ENCODE measurements at places on chromosomes 3 and 15. TPM values are rescaled to one million over a fixed set of nuclear protein-coding genes. Genes with fewer than 3 reads are reported as not detected.

Gene IMPG2
- polyA plus RNA-seq: 1.5 TPM

Gene GHSR
- polyA plus RNA-seq: not detected

Gene ISLR
- polyA plus RNA-seq: 152 TPM

Gene PCOLCE2
- 1.0 TPM for polyA plus RNA-seq

Gene C3orf20
- polyA plus RNA-seq: 0.08 TPM

DNA sequence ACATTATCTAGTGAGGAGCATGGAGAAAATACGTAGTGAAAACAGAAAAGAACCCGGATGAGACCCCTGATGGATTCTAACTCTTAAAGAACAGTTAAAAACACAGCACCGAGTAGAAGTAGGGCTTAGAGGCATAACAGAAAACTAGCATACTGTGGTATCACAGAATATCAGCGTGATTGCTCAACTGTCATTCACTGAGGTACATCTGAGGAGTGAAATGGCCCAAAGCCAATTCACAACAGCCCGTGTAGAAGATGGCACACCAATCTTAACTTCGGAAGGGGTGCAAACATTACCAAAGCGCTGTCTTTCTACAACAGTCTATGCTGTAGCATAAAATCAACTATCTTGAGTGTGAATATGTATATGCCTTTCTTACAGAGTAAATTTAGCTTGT lies 1.8 kb downstream of the CLASP2 start:
- no peak for DNase-seq

DNA sequence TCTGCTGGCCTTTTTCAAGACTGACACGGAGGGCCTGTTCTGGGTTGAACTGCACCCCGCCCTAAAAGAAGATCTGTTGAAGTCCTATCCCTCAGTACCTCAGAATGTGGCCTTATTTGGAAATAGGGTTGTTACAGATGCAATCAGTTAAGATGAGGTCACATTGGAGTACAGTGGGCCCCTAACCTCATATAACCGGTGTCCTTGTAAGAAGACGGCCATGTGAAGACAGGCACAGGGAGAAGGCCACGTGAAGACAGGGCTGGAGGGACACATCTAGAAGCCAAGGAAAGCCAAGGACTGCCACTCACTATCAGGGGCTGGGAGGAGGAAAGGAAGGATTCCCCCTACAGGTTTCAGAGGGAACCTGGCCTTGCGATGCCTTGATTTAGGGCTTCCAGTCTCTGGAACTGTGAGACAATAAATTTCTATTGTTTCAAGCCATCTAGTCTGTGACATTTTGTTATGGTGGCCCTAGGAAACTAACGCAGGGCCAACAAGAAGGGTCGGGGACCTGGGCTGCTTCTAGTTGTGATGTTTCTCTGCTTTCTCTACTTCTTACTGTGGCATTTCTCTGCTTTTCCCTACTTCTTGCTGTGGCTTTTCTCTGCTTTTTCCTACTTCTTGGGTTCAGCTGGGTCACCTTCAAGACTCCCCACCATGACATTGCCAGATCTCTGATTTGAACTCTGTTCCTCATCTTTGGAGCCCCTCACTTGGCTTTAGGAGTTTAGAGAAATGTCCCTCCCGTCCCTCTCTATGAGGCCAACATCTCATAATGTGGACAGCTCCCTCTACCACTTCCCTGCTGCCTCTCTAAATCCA lies 4.8 kb upstream of the CCDC174 start:
- DNase-seq: no peak

DNA sequence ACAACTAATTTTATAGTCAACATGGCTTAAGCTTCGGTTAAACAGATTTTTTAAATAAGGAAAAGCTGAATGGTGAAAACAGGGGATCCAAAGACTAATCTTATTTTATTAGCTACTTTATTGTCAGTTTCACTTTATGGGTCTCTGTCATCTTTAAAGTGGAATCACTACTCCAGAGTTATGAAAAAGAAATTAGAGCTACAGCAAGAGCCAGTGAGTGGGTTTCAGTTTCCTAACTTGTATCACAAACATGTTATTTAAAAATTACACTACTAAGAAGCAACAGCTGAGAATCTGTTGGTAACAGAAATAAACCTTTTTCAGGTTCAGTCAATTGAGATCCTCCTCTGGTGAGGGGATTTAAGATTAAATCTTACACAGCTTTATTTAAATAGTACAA lies 10.0 kb downstream of the PHC3 start:
- DNase-seq: no peak

DNA sequence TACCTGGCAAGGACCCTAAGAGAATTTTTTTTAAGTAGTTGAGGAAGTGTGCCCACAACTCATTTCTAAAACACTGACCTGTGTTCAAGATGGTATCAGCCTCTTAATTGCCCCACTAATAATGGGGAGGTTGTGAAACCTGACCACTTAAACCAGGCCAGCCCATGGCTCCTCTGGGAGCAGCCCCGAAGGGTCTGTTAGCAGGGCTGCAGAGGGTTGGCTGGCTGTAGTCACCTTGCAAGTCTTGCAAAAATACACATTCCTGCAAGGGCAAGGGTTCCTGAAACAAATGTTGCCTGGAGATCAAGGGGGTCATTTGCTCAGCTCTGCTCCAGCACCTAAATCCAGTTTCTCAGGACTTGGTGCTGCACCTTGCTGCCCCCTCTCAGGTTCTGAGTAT lies 3.2 kb downstream of the IL17RD start:
- no peak for DNase-seq

GRCh38 chr3:133859381-133860234 lies 36.1 kb downstream of the RAB6B start:
- DNase-seq: no peak

DNA sequence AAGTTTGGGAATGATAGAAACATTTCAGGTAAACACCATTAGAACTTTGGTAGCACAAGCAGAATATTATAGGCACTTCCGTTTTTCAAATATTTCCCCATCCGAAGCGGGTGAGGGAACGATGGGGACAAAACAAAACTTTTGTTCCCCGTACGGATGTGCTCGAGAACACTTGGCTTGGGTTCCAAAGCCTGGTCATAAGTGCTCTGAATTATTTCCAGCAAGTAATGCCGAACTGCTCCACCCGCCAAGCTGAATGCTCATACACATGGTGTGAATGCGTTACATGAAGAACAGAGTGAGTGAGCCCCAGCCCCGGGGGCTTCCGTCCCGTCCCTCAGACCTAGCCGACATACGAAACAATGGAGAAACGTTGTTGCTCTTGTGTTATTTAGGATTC lies 438.2 kb upstream of the ARRDC4 start:
- DNase-seq: no peak

DNA sequence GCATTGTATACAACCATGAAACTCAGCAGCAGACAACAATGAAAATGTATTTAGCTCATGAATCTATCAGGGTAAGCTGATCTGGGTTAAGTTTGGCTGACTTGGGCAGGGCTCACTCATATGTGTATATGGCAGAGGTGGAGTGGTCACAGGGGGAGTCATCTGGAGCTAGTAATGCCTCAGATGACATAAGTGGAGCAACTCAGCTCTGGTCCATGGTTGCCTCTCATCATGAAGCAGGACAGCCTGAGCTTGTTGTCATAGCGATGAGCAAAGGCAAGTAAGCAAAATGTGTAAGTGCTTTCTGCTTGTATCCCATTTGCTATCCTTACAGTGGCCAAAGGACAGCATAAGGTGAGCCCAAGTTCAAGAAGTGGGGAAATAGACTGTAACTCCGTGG lies 64.5 kb downstream of the ALCAM start:
- no peak for DNase-seq

- DNase-seq: no peak
Measured at GRCh38 chr15:63992300-63992699, 54.0 kb downstream of the DAPK2 start.

- DNase-seq: no peak
Measured at GRCh38 chr3:171336406-171336805, 123.8 kb downstream of the TNIK start.

- no peak for DNase-seq
Measured at GRCh38 chr15:34188711-34189110, 21.2 kb downstream of the KATNBL1 start.

DNA sequence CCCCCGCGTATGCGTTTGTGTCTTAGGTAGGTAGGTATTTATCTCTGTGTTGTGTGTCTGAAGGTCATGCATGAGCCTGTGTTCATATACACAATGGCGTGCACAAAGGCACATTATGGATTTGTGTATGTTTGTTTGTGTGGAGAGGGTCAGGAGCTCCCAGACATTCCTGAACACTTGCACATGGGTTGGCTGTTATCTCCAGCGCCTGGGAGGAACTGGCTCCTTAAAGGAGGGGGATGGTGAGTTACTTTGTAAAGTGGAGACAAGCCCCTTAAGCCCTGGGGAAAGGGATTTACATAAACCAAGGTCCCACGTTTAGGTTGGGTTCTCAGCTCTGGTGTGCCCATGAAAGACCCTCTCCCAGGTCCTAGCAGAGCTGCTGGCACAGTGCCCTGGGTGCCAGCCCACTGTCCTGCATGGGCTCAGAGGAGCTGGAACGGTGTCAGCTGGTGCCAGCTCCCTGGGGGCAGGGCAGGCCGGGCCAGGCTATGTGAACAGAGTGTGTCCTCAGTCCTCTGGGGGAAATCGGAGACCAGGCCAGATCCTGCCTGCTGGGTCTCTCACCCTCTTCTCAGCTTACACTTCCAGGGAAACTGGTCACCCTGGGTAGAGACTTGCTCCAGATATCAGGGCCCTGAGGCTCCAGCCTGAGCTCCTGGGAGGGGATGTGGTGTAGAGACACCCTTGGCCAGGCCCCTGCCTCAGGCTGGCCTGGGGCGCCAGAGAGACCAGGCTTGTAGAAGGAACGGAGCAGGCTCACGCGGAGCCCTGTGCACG lies 25.1 kb downstream of the SNX33 start:
- DNase-seq: no peak

- no peak for DNase-seq
Measured at GRCh38 chr3:195703776-195704175, 17.0 kb upstream of the MUC20 start.

GRCh38 chr3:117558681-117559080 lies 849.1 kb downstream of the TUSC7 start:
- DNase-seq: no peak

GRCh38 chr3:128069271-128069670 lies 17.0 kb downstream of the SEC61A1 start:
- no peak for DNase-seq

GRCh38 chr15:88089024-88089620 lies 167.4 kb downstream of the NTRK3 start:
- DNase-seq: no peak

- no peak for DNase-seq
Measured at GRCh38 chr3:55523471-55523870, 36.4 kb upstream of the WNT5A start.

- DNase-seq: no peak
Measured at GRCh38 chr3:190166948-190167347, 46.3 kb upstream of the P3H2 start.

Measured in hindlimb muscle (tissue), 1 donor.